ENCODE measurements at places on chromosomes 6 and 20.

DNA sequence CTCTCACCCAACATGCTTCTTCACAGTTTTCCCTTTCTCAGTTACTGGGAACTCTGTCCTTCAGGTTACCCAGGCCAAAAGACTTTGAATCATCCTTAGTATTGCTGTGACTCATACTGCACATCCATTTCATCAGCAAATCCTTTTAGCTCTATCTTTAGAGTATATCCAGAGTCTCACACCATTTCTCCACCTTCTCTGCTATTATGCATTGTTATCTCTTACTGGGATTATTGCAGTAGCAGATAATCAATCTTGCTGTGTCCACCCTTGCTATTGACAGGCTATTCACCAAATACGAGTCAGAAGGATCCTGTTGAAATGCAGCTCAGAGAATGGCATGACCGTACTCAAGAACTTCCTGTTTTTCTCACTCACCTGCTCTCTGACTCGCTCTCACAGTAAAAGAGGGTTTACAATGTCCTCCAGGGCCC, 57.3 kb downstream of the BCKDHB start:
- DNase-seq: peak; percentile 71

- no peak for DNase-seq
These were observed 258.4 kb upstream of the MARCKS start for GRCh38 chr6:113598786-113599185.

GRCh38 chr6:38015341-38015740, 195.8 kb downstream of the ZFAND3 start:
- no peak for DNase-seq

GRCh38 chr6:43658161-43658560, 13.3 kb downstream of the RSPH9 start:
- DNase-seq: no peak

GRCh38 chr6:56491606-56492328, 150.9 kb downstream of the DST start:
- DNase-seq: no peak

DNA sequence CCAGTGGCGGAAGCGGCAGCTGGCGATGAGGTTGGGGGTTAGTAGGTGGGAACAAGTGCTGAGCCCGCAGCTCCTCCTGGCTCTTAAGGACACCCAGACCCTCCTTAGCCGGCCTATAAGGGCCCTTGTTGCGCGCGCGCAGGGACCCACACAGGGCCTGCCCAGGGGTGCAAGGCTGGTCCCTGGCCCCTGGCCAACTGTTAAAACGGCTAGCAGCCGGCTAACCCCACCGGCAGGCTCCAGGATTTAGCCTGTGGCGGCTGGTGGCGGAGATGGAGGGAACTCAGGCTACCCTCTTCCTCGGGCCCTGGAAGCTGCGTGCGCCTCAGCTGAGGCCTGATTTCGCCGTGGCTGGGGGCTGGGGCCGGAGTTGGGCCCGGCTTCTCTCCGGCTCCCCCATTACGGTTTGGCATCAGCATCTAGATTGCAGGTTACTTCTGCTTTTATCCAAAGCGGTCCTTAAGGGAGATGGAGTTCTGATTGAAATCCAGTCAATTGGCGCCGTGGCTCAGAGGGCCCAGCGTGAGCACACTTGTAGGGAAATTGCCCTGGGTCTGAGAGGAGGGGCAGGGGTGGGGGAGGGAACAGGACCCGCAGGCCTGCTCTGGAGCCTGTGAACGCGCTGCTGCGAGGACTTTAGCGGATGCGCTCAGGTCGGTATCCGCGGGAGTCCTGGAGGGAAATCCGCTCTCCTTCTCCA, 36.9 kb upstream of the CCDC167 start:
- DNase-seq: no peak

DNA sequence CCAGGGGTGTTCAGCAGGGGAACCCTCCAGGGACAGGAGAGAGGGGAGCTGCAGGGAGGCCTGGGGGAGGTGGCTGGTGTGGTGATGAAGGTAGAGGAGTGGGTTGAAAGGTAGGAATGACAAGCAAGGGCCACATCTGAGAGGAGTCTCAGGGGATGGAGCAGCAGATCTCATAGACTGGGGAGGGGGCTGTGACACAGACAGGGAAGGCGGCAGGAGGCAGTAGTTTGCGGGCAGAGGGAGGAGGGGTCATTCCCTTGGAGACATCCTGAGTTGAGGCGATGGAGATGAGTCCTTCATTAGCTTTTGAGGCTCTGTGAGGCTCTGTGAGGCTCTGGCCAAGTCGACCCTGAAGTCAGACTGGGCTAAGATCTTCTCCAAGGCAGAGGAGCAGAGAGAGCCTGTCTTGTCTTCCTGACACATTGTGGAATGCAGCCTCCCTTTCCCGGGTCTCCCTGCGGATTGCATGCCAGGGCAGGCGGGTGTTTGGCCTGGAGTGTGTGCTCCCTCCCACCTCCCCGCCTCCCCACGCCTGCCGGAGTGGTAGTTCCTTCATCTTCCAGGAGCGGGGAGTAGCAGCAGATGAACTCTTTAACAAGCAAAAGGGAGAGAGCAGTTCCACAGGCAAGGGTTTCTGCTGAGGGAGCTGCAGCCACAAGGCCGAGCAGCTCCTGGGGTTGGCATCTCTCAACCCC, 34.3 kb upstream of the MLN start:
- DNase-seq: peak; percentile 81

DNA sequence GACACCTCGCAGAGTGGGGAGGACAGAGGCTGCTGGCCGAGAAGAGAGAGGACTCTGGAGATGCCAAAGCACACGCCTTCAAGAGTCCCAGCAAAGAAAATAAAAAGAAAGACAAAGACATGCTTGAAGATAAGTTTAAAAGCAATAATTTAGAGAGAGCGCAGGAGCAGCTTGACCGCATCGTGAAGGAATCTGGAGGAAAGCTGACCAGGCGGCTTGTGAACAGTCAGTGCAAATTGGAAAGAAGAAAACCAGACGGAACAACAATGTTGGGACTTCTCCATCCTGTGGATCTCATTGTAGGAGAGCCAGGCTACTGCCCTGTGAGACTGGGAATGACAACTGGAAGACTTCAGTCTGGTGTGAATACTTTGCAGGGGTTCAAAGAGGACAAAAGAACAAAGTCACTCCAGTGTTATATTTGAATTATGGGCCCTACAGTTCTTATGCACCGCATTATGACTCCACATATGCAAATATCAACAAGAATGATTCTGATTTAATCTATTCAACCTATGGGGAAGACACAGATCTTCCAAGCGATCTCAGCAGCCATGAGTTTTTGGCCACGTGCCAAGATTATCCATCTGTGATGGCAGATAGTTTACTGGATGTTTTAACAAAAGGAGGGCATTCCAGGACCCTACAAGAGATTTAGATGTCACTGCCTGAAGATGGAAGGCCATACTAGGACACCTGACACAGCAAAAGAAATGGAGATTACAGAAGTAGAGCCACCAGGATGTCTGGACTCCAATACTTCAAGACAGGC, 52.2 kb downstream of the REV3L start:
- DNase-seq: no peak

DNA sequence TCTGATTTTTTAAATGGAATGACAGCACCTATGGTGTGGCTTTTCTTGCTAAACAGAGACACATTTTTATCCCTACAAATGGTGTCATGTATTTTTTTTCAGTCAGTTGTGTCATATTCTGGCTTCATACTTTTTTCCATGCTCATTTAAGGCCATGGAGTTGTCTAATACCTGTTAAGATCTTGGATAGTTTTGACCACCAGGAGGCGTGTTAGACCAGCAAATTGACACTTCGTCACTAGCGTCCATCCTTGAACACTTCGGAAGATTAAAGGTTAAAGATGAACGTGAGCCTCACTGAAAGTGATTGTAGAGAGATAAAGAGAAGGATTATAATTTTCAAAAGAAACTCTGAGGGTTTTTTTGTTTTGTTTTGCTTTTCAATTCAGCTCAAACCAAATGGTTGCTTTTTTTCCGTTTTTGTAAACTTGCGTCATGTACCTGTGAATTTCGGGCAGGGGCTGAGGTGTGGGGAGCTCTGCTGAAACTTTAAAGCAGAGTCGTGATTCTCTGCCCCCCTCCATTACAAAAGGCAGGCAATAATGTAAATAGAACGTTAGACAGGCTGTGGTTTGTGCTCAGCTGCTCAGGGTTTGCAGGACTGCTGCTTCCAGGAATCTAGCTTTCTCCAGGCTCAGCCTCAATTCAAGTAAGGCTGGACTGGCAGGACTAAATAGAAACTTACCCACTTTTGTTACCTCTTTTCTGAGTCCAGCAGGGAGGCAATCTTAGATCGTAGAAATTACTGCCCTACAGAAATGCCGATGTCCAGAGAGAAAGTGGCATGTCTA, 245.1 kb downstream of the FOXA2 start:
- DNase-seq: peak; percentile 49

GRCh38 chr6:68651011-68651985, 16.2 kb downstream of the ADGRB3 start:
- DNase-seq: no peak

DNA sequence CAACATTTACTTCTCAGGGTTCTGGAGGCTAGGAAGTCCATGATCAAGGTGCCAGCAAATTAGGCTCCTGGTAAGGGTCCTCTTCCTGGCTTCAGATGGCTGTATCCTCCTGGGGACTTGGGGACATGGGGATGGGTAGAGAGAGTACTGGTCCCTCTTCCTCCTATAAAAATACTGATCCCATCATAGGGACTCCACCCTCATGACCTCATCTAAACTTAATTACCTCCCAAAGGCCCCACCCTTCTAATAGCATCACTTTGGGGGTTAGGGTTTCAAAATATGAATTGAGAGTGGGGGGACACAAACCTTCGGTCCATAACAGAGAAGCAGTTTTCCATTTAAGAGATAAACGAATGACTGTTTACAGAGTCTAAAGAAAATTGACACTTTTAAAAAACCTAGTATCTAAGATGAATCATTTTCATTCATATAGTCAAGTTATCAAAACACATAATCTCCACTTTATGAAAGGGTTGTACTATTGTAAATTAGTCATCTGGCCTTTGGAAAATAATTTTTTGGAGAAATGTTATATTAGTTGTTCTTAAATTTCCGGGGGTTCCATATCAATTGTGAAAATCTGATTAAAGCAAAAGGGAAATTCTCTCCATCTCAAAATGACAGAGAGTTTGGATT, 33.5 kb downstream of the ELOVL5 start:
- DNase-seq: no peak

- DNase-seq: no peak
These were observed 78.0 kb downstream of the PDE10A start for GRCh38 chr6:165585060-165585459.

- DNase-seq: no peak
These were observed 59.9 kb downstream of the SYNDIG1 start for GRCh38 chr20:24529369-24529719.

- DNase-seq: no peak
These were observed 26.1 kb downstream of the DUSP22 start for GRCh38 chr6:318243-318890.

GRCh38 chr6:158807515-158808441, 11.4 kb downstream of the EZR start:
- DNase-seq: no peak

- peak; percentile 28 for DNase-seq
These were observed 65.8 kb downstream of the REV3L start for GRCh38 chr6:111417181-111417585.

GRCh38 chr20:52888096-52888495, 84.1 kb upstream of the TSHZ2 start:
- no peak for DNase-seq

DNA sequence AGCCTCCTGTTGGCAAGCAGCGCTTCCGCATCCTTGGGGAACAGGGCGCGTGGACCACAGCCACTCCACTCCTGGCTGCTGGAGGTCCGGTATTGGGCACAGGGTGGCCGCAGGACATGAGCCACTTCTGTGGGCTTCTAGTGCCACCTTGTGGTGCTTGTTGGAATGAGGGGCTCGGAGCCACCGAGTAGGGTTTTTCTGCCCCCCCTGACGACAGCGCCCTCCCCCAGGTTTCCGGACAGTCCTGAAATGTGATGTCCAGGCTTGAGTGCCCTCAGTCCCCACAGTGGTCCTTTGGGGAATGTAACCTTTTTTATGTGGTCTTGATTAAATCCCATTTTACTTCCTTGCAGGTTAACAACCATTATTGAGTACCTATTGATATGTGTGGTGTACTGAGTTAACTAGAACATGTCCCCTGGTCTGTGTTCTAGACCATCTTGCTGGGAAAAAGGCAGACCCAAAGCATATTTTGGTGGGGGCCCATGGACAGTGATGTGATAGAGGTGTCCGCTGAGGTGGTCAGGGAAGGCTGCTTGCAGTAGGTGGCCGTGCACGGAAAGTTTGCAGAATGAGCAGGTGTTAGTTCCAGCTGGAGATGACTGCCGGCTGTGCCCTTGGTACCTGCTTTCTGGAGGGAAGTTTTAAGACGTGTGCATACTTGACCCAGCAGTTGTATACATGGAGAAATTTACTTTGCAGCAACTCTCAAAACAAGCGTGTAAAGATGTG, 70.0 kb downstream of the PTPN1 start:
- DNase-seq: peak; percentile 85

DNA sequence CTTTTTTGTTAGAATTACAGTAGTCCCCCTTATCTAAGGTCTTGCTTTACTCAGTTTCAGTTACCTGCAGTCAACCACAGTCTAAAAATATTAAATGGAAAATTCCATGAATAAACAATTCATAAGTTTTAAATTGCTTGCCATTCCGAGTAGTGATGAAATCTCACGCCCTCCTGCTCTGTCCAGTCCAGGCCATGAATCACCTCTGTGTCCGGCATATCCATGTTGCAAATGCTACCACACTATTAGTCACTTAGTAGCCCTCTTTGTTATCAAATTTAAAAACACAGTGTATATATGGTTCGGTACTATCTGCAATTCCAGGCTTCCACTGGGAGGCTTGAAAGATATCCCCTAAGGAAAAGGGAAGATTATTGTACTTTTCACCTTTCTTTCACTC, 164.6 kb upstream of the FAM83B start:
- peak; percentile 32 for DNase-seq

DNA sequence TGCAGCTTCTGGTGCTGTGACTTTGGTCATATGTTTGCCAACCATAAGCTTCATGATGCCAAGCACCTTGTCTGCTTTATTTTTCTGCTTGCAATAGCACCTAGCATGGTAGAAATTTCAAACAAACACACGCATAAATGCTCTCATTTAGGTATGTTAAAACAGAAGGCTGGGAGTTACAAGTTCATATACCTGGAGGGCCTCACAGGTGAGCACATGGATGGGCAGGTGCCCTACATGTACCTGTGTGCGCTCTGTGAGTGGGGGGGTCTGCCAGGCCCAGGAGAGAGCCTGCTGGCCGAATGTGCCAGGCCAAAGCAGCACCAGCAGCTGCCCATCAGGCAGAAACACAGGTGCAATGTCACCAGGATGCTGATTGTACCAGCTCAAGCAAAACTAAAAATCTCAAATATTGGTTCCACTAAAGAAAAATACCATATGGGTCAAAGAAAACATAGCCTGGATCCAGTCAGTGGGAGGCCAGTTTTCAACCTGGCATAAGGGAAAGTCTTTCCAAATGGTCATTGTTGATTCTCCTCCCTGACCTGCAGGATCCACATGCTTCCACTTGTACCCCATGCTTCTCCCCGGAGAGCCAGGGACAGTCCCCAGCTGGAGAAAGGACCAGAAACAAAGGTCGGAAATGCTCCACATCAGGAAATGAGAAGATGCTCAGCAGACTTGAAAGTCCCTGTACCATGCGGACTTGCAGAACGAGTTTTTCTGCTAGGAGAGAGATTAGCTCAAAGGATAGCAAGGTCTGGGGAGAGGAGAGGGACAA, 7.2 kb upstream of the PFDN4 start:
- DNase-seq: no peak
